ENCODE measurements at places on chromosomes 2 and 18.
A peak's percentile ranks its signal among the peaks of the same experiment; 100 is the strongest.

- DNase-seq: no peak
Observed at GRCh38 chr2:121019071-121019470, 265.9 kb downstream of the TFCP2L1 start.

GRCh38 chr18:34131006-34131405 is 93.7 kb downstream of the NOL4 start:
- DNase-seq: no peak

- DNase-seq: no peak
Observed at GRCh38 chr2:220764171-220764570, 807.9 kb downstream of the EPHA4 start.

- no peak for DNase-seq
Observed at GRCh38 chr2:55917713-55918390, 5.7 kb downstream of the EFEMP1 start.

DNA sequence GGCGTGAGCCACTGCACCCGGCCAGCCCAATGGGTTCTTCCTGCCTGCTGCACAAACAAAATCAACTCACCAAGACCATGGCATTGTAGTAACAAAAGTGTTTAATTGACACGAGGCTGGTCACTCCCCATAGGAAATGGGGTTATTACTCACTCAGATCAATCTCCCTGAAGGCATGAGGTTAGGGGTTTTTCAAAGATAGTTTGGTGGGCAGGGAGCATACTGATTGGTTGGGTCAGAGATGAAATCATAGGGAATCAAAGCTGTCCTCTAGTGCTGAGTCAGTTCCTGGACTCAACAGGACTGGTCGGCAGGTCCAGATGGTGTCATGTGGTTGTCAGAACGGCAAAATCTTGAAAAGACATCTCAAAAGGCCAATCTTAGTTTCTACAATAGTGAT is 122.1 kb downstream of the TMEM17 start:
- DNase-seq: no peak

GRCh38 chr18:34483198-34483597 is 226.9 kb upstream of the DTNA start:
- DNase-seq: no peak

DNA sequence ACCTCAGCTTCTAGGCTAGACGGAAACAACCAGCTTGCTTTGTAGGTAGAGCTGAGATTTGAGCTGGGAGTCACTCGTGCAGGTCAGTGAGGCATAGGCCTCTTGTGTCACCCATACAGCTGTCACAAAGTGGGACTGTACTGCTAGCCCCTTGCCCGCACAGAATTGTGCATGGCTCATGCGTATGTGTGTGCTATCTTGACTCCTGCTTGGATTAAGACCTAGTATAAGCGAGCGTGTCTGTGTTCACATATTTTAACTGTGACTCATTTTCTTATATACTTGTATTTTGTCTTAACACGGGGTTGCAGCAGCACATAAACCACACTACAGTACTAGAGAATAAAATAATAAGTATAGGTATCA is 20.1 kb downstream of the CEP68 start:
- DNase-seq: no peak

DNA sequence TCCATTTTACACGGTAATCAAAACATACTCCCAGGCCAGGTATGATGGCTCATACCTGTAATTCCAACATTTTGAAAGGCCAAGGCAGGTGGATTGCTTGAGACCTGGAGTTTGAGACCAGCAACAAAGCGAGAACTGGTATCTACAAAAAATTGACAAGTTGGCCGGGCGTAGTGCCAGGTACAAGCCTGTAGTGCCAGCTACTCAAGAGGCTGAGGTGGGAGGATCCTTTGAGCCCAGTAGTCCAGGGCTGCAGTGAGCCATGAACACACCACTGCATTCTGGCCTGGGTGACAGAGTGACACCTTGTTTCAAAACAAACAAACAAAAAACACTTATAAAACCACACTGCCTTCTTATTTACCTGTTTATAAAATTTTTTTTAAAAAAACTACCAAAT is 80.8 kb downstream of the GAREM1 start:
- peak; percentile 28 for DNase-seq

DNA sequence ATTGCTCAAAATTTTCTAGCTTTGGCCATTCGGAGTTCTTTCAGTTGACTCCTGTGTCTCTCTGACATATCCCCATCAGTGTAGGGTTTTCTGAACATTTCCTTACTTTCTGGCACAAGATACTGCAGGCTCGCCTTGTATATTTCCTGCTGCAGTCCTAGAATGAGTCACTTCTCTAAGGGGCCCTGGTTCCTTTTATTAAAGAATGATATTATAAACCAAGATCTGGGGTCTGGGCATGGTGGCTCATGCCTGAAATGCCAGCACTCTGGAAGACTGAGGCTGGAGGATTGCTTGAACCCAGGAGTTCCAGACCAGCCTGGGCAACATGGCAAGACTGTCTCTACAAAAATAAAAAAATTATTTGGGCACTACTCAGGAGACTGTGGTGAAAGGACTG is 3.0 kb upstream of the RPL37A start:
- no peak for DNase-seq

DNA sequence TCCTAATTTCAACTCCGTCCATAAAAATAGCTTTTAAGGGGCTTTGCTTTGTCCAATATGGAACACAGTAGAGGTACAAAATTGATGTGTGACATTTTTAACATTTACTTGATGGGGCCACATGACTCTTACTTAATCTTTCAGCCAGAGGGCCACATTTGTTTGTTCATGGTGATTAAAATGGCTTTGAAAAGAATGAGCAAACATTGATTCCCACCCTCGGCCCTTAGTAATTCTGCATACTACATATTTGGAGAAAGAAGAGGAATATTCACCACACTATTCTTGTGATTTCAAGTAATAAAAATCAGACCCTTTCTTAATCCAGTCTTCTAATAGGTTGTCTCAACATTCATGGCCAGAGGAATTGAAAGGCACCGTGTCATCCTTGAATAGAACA is 17.5 kb downstream of the ARPC2 start:
- DNase-seq: no peak

GRCh38 chr2:240326246-240326645 is 109.2 kb upstream of the GPC1 start:
- no peak for DNase-seq

GRCh38 chr2:31384351-31384750 is 30.2 kb downstream of the XDH start:
- no peak for DNase-seq

DNA sequence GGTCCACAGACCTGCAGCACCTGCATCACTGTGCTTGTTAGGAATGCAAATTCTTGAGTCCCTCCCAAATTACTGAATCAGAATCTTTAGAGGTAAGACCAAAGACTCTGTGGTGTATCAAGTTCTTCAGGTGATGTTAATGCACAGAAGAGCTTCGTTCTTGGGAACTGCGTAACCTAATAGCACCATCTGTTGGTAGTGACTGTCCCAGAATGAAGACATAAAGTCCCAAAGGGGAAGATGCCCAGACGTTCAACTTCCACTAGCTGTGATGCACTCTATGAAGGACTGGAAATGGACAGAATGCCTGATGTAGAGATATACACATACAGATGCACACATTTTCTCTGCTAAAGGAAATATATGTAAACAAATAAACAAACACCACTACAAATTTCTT is 576.0 kb downstream of the LRP1B start:
- DNase-seq: no peak

DNA sequence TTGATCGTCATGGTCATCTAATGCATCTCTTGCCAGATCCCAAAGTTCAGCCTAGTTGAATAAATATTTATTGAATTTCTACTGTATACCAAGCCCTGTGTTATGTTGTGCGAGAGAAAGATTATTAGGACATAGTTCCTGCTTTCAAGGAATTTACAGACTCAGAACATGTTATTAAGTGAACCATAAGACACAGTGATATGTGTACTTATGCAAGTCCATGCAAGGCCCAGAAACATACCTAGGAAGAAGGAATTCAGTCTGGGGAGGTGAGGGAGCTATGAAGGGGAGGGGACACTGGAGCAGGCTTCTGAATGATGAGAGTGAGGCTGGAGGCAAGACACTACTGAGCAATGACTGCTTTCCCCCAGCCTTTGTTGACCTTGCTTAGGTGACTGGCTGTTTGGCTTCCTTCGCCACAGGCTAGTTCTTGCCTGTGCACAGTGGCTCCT is 81.4 kb downstream of the ACAA2 start:
- DNase-seq: no peak

- DNase-seq: no peak
Observed at GRCh38 chr2:105886687-105887086, 142.0 kb downstream of the NCK2 start.

- DNase-seq: no peak
Observed at GRCh38 chr2:183259921-183260320, 135.7 kb downstream of the NUP35 start.

DNA sequence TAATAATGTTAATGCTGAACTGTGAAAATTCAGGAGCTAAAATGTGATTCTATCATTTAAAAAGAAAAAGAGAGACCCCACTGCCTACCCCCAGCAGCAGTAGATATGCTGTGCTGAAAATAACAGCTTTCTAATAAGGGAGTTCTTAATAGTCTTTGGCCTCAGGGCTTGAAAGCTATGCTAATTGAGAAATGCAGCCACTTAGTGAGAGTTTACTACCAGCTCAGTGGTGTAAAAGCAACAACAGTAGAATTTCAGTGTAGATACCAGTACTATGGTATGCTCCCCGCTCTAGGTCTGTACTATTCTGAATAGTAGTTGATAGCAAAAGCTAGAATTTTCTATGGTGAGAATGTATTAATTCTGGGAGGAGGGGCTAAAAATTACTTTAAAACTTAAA is 303.1 kb upstream of the VWC2L start:
- no peak for DNase-seq

Data from adrenal gland (tissue), 19 donors.